ENCODE measurements at places on chromosomes 1 and 21.

- H3K27ac ChIP-seq: no peak within 1 kb of the TSS
- H3K4me1 ChIP-seq: no peaks in the 10 kb centered on the region
- H3K36me3 ChIP-seq: no peaks in the 10 kb centered on the region
- no peak within 1 kb of the TSS for H3K4me3 ChIP-seq
- peaks cover 10% of the 10 kb centered on the region for H3K27me3 ChIP-seq
- DNase-seq: no peak
These were observed at the start of gene CORT for GRCh38 chr1:10449751-10450150. CORT (plus strand) TSS chr1:10450031; CDS start chr1:10450224, 193 bp downstream.

GRCh38 chr1:34640654-34641401, 114.0 kb upstream of the GJB5 start:
- H3K27ac ChIP-seq: no peak overlapping the region
- H3K4me3 ChIP-seq: no peak overlapping the region
- no peak for DNase-seq
- no peaks in the 10 kb centered on the region for H3K27me3 ChIP-seq

GRCh38 chr21:21612466-21612865, 614.3 kb downstream of the NCAM2 start:
- H3K4me1 ChIP-seq: no peaks in the 10 kb centered on the region
- H3K27ac ChIP-seq: no peak overlapping the region
- no peak overlapping the region for H3K4me3 ChIP-seq

- H3K27me3 ChIP-seq: no peaks in the 10 kb centered on the region
- no peaks in the 10 kb centered on the region for H3K4me1 ChIP-seq
- no peak overlapping the region for H3K4me3 ChIP-seq
- DNase-seq: no peak
- no peaks in the 10 kb centered on the region for H3K36me3 ChIP-seq
- peak overlapping the region; percentile 77 for H3K27ac ChIP-seq
These were observed 3.1 kb upstream of the TINAGL1 start for GRCh38 chr1:31573261-31573660.

DNA sequence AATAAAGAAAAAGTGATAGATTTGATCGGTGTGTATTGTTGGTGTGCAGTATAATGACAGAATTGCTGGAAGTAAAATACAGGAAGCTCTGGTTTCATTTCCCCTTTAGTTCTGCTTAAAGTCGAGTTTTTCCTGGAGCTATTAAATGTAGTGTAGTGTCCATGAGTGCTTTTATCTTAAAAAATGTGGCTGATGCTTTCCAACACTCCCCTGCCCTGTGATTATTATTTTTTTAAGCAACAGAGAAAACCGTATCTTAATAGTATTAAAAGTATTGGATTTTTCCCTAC, 1.1 kb downstream of the LGALS8 start:
- no peaks in the 10 kb centered on the region for H3K27me3 ChIP-seq
- H3K4me3 ChIP-seq: peak overlapping the region; percentile 94
- H3K36me3 ChIP-seq: no peaks in the 10 kb centered on the region
- peaks cover 5% of the 10 kb centered on the region for H3K4me1 ChIP-seq

DNA sequence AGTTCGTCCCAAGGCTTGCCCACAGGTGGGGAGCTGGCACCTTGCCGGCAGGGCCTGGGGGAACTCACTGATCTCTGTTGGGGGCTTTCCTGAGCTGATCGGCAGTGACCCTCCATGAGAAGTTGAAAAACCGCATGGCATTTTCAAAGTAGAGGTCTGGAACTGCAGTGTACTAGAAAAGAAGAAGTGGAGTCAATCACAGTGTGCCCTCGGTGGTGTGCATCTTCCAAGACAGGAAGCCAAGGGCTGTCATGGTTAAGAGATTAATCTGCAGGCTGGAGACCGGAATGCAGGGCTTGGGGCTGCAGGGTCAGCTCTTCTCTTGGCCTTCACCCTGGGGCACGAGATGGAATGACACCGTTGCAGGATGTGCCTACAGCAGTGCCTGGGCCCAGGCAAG, 56.8 kb downstream of the ECE1 start:
- DNase-seq: no peak
- H3K4me1 ChIP-seq: no peaks in the 10 kb centered on the region

DNA sequence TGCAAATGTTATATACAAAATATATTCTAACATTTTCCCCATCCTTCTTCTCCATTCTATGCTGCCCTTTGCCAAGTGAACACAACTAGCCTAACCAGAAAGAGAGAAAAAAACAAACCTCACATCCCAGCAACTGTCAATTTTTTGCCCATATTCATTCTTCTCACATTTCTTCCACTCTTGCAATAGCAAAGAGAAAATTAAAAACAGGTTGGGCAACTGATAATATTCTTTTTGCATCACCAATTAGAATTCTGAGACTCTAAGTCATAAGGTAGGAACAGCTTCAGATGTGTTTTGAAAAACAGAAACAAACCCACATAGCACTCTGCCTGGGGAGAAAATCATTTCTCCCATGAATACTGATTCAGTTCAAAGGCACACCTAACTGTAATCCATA, 25.2 kb upstream of the EXO1 start:
- H3K27me3 ChIP-seq: no peaks in the 10 kb centered on the region
- DNase-seq: no peak
- no peak overlapping the region for H3K27ac ChIP-seq
- H3K36me3 ChIP-seq: no peaks in the 10 kb centered on the region
- H3K4me3 ChIP-seq: no peak overlapping the region
- H3K4me1 ChIP-seq: no peaks in the 10 kb centered on the region

GRCh38 chr1:45659222-45659621, 27.1 kb downstream of the GPBP1L1 start:
- no peaks in the 10 kb centered on the region for H3K36me3 ChIP-seq
- no peak for DNase-seq
- peaks cover 38% of the 10 kb centered on the region for H3K4me1 ChIP-seq
- H3K4me3 ChIP-seq: no peak overlapping the region
- H3K27ac ChIP-seq: no peak overlapping the region

DNA sequence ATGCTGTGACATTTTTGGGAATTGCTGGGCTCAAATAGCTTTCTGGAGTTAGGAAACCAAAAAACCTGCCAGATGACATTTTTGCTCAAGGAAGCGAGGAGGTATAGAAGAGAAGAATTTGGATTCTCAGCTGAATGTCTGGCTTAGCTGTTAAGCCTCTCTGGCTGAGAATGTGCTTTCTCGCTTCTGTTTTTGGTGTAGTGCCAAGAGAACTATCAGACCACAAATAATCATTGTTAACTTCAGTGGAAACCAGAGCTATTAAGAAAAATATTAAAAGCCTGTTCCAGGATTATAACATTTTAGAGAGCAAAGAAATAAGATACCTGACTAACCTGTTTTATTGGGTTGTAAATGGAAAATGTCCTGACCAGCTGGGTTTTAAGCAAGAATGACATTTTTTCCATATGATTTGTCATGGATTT, 39.5 kb upstream of the DIPK1A start:
- no peak for DNase-seq
- H3K4me1 ChIP-seq: no peaks in the 10 kb centered on the region
- no peak overlapping the region for H3K27ac ChIP-seq
- no peaks in the 10 kb centered on the region for H3K36me3 ChIP-seq

- H3K36me3 ChIP-seq: no peaks in the 10 kb centered on the region
- no peak for DNase-seq
- no peaks in the 10 kb centered on the region for H3K4me1 ChIP-seq
- H3K27ac ChIP-seq: no peak overlapping the region
These were observed 30.6 kb upstream of the KAZN start for GRCh38 chr1:14567903-14568302.

DNA sequence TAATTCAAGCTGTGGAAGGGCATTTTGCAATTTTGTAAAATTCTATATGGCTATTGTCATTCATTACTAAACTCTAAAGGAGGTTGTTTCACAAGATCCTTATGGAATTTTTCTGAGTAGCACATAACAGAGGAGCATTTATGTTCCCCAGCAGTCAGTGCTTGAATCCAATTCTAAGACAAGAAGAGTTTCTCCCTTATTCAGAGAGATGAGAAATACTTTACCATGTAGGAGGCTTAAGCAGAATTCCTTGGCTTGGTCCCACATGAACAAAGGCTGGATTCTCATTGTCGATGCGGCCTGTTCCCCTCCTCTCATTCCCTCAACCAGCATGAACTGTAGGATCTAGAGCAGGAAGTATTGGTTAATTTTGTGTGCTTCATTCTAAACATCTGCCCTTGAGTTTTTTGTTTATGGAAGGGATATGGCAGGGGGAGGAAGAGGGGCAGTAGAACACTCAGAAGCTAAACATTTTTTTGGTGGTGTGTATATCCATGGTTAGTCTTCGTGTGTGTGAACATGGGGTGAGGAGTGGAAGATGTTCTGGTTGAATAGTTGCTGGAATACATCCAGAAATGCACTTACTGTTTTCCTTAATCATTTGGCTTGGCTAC, 74.3 kb downstream of the LAMC1 start:
- H3K36me3 ChIP-seq: no peaks in the 10 kb centered on the region
- H3K27ac ChIP-seq: peak overlapping the region; percentile 6
- H3K4me1 ChIP-seq: peaks cover 76% of the 10 kb centered on the region
- H3K4me3 ChIP-seq: no peak overlapping the region

DNA sequence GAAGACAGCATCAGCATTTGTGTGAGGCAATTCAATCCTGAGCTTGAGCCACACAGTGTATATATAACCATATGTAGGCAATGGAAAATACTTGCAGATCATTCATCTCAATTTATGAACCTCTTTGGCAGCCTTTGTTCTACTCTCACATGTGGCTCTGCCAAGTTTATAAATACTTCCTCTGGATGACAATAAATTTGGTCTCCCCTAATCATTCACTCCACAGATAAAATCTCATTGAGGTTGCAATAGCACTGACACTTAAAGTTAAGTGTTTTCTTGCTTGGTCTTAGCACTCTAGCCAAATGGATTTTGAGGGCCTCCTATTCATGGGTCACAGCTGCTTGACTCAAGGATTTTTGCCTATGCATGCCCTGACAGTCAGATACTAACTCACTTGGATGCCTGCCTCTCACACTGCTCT, 136.6 kb upstream of the VANGL1 start:
- no peak overlapping the region for H3K4me3 ChIP-seq
- no peaks in the 10 kb centered on the region for H3K27me3 ChIP-seq
- DNase-seq: no peak
- no peaks in the 10 kb centered on the region for H3K4me1 ChIP-seq
- H3K27ac ChIP-seq: no peak overlapping the region
- no peaks in the 10 kb centered on the region for H3K36me3 ChIP-seq

DNA sequence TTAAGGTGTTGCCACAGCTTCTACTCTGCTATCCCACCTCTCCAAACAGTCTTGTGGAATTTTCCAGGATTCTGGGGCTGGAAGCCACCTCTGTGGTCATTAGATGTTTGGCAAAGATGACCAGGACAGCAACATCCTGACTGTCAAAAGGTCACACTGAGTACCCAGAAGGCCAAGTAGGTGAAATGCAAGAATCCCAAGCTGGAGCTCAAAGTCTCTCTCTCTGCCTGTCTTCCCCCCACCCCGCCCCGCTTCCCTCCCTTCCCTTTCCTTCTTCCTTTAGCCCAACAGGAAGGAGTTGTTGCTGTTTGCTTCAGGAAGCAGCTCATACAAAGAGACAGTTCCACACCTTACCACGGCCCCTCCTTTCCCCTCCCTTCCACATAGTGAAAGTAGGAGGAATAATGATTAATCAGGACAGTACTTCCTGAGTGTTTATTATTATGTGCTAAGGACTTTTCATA, 75.6 kb upstream of the SLC2A1 start:
- no peak overlapping the region for H3K4me3 ChIP-seq
- H3K36me3 ChIP-seq: no peaks in the 10 kb centered on the region
- no peaks in the 10 kb centered on the region for H3K4me1 ChIP-seq
- peaks cover 5% of the 10 kb centered on the region for H3K27me3 ChIP-seq

DNA sequence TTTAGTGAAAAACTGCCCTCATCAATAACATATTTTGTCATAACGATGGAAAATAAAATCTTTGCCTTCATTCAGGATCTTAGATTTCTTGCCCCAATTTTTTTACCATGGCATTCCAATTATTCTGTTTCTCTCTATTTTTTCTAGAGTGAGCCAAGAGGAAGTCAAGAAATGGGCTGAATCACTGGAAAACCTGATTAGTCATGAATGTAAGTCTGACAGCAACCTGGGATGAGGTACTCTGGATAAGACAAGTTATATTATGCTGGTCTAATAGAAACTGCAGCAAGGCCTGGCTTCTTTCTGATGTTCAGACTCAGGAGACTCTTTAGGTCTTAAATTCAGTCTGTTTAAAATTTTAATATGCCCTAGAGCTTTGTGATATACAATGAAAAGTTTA, 3.5 kb downstream of the RGS4 start:
- H3K4me3 ChIP-seq: no peak overlapping the region
- no peaks in the 10 kb centered on the region for H3K4me1 ChIP-seq
- DNase-seq: no peak

DNA sequence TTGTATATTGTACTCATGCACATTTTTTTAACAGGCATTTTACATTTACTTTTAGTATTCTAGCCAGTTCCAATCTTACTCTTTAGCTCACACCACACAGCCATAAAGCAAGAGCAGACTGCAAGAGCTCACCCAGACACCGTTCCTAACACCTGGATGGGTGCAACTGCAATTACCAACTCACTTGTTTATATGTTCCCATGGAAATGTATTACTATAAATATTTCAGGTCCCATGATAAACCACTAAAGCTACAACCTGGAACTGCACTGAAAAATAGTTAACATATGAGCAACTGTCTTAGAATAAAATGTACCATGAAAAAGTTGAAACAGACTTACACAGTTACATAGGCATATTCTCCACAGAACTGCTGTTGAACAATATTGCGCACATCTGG, 30.8 kb downstream of the USP48 start:
- no peak for DNase-seq
- H3K36me3 ChIP-seq: no peaks in the 10 kb centered on the region
- no peaks in the 10 kb centered on the region for H3K27me3 ChIP-seq
- H3K27ac ChIP-seq: no peak overlapping the region
- H3K4me3 ChIP-seq: no peak overlapping the region

DNA sequence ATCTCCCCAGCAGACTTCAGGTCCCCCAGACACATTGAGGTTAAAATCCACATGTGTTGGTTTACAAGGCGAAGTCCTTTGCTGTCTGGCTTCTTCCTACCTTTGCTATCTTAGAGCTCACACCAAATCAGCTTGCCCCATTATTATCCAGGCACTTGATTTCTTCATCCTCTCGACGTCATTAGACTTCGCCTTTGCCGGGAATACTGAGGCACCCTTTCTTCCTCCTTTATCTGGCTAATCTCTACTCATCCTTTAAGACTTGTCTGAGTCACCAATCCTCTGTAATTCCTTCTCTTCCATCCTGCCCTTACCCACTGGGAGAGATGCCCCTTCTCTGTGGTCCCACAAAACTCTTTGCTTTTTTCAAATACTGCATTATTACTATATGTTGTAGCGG, 9.2 kb upstream of the XCL2 start:
- no peaks in the 10 kb centered on the region for H3K36me3 ChIP-seq
- no peak for DNase-seq
- no peaks in the 10 kb centered on the region for H3K27me3 ChIP-seq
- no peaks in the 10 kb centered on the region for H3K4me1 ChIP-seq

GRCh38 chr1:116881879-116882520, 27.7 kb upstream of the PTGFRN start:
- H3K27ac ChIP-seq: peak overlapping the region; percentile 47
- no peaks in the 10 kb centered on the region for H3K36me3 ChIP-seq
- no peaks in the 10 kb centered on the region for H3K27me3 ChIP-seq
- peak; percentile 59 for DNase-seq

- no peaks in the 10 kb centered on the region for H3K36me3 ChIP-seq
- DNase-seq: no peak
- H3K4me3 ChIP-seq: no peak overlapping the region
- H3K27ac ChIP-seq: no peak overlapping the region
These were observed 42.8 kb downstream of the SHCBP1L start for GRCh38 chr1:182910143-182910542.
